Caudate nucleus (tissue), 63 donors: ENCODE measurements at places on chromosomes 2 and 18.

GRCh38 chr2:125644257-125644656 lies 1011.7 kb upstream of the GYPC start:
- DNase-seq, result no peak

- no peak for DNase-seq
Measured at GRCh38 chr18:32893915-32894314, 121.1 kb upstream of the KLHL14 start.

- DNase-seq, result no peak
Measured at GRCh38 chr2:51722311-51722710, 690.4 kb upstream of the NRXN1 start.

- DNase-seq, result peak; percentile 12
Measured at GRCh38 chr2:137947728-137948336, 16.4 kb upstream of the HNMT start.

DNA sequence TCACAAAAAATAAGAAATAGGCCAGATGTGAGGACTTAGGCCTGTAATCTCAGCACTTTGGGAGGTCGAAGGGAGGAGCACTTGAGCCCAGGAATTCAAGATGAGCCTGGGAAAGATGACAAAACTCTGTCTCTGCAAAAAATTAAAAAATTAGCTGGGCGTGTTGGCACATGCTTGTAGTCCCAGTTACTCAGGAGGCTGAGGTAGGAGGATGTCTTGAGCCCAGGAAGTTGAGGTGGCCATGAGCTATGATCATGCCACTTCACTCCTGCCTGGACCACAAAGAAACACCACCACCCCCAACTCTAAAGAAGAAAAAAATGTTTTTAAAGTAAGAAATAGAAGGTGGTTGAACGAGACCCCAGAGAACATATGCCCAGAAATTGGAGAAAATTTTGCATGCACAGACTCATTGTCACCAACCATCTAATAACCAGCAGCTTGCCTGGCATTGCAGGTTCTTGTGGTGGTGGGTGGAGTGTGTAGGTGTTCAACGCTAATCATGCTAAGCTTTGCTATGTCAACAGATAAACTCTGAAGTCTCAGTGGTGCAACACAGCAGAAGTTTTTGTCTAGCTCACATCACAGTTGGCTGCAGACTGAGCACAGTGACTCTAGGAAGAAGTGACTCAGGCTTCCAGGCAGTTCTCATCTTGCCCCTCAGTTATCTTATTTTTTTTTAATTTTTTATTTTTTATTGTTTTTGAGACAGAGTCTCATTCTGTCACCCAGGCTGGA lies 18.6 kb downstream of the ARL4C start:
- DNase-seq, result no peak

DNA sequence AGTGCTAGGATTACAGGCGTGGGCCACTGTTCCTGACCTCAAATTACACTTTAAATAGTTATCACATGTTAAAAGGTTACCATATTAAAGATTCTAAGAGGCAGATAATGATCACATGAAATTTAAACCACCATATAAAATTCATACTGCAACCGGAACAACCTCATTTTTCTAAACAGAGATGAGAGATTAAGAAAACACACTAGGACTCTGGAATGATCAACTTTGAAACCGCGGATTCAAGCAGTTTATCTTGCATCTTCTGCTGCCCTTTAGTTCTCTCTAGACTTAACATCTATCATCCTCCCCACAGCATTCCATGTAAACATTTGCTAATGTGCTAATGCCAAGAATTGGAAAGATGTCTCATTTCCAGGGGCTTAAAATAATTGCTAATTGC lies 115.8 kb downstream of the PIGN start:
- no peak for DNase-seq

- no peak for DNase-seq
Measured at GRCh38 chr2:241570961-241571581, 12.5 kb downstream of the BOK start.

GRCh38 chr18:23623040-23623439 lies 36.7 kb upstream of the NPC1 start:
- DNase-seq, result no peak

DNA sequence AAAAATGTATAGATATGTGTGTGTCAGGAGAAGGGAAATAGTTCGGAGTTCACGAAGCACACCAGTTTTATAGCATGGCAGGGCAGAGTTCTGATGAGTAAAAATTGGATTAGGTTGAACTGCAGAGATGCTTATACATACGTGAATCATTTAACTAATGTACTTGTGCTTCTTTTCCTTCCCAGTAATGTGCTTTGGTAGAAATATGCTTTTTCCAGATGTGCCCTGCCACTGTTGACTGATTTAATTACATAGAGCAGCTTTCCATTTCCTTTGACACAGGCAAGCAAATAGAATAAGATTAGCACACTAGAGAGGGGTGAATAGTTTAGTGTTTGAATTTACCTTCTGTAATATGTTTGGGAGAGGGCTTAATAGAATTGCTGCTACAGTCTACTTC lies 28.9 kb upstream of the ARMC9 start:
- DNase-seq, result no peak

GRCh38 chr2:137118140-137118539 lies 352.8 kb downstream of the THSD7B start:
- no peak for DNase-seq

- DNase-seq, result no peak
Measured at GRCh38 chr2:42030200-42030759, 17.5 kb upstream of the PKDCC start.

GRCh38 chr2:225069966-225070365 lies 27.7 kb upstream of the DOCK10 start:
- no peak for DNase-seq

DNA sequence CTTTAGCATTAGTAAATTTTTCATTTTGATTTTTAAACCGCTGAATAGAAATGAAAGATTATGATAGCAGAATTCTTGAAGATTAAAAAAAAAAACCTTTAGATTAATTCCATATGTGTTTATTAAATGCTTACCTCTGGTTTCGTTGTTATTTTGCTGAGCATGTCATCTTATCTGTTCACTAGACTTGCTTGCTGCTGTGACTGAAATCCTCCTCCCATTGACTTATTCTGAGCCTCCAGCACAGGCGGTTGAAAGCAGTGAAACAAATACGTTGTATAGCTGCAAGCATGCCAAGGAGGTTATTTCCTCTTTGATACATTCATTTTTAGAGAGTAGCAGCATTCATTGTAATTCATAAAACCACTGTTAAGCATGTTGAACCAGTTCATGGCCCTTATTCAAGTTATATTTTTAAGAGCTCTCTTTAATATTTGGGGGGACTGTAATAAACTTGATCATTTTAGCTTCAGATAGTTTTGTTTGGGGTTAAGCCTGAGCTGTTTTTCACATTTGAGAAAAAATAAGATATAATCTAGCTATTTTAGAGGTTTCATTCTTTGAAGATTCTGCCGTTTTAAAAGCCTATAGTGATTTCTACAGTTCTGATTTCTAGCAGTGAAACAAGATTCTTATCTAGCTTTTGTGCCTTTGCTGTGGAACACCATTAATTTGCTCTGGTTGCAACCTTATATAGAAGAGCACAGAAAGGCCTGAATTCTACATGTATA lies at the start of gene HTR2B:
Gene HTR2B, minus strand, starts transcription at position 205 of the 731 bp plus-strand sequence. CDS start 1,278 bp downstream, outside the sequence.
- DNase-seq, result no peak

DNA sequence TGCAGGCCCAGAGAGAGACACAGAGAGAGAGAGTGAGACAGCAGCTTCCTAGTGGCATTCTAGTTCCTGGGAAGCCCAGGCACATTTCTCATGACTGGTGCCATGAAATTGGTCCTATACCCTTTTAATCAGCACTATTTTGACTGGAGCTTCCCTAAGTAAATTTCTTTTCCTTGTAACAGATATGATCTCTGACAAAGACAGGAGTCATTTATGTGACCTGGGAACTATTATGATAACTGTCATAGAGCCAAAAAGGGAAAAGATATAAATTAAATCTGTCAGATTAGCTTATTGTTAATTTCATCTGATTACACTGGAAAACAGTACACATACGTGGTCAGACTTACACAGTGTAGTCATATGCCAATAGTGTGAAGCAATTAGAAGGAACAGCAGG lies 161.3 kb upstream of the HNRNPA3 start:
- no peak for DNase-seq
